ENCODE measurements at places on chromosomes 2 and 18. TPM values are rescaled to one million over a fixed set of nuclear protein-coding genes. Genes with fewer than 3 reads are reported as not detected.
A peak's percentile ranks its signal among the peaks of the same experiment; 100 is the strongest.

GRCh38 chr2:219521066-219521880, 7.0 kb downstream of the ASIC4 start:
- peak; percentile 67 for DNase-seq

DNA sequence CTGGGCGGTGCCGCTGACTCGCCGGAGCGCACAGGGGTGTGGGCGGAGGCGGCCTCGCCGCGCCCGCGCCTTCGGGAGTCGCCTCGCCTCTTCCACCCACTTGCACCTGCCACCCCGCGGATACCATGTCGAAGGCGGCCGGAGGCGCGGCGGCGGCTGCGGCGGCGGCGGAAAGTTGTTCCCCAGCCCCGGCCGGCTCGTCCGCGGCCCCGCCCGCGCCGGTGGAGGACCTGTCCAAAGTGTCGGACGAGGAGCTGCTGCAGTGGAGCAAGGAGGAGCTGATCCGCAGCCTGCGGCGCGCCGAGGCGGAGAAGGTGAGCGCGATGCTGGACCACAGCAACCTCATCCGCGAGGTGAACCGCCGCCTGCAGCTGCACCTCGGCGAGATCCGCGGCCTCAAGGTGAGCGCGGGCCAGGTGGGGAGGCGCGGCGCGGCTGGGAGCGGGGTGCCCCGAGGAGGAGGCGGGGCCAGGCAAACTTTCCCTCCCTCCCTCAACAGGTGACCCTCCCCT, 766 bp downstream of the CCDC85A start:
- DNase-seq: peak; percentile 47

- no peak for DNase-seq
Measured at GRCh38 chr18:60267391-60268058, 105.0 kb downstream of the MC4R start.

DNA sequence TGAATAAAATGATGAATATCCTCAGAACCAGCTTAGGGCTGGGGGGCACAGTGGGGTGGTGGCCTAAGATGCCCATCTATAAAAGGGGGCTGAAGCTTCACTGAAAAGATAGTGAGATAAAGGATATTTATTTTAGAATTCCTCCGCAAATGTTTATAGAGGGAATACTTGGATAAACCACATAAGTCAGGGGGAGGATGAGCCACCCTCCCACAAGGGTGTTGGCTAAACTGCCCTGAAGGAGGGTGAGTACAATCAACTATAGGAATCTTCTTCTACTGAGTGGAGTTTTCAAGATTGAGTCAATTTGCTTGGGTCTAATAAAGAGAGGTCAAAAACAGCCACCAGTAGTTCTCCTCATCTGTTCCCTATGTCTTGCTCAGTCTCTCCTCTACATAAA, 114.5 kb upstream of the TANK start:
- DNase-seq: no peak

- DNase-seq: peak; percentile 54
Measured at GRCh38 chr2:109736177-109736827, 57.8 kb upstream of the RGPD5 start.

DNA sequence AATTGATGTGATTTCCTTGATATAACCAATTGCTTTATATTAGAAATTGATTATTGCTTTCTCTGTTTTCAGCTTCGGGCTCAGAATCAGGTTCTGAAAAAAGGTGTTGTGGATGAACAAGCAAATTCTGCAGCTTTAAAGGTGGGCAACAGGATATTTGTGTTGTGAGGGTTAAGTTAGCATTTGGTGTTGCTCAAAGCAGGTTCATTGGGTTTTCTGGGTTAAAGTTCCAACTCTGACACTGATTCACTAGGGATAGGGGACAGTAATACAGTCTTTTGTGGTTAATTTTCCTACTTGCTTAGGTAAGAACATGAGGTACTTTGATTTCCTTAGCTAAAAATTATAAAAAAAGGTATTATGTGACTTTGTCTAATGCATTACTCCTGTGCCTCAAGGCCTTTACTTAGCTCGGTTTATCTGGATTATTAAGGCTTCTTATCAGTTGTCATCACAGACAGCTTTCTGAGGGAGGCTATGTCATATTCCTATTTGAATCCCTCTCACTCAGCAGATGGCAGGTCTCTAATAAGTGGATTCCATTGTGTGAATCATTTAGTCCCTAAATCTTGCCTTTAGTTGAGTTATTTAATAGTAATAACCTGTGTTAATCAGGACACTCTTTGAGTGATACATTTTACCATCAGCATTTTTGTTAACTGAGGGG, 78.9 kb upstream of the STON1 start:
- DNase-seq: no peak

- DNase-seq: no peak
Measured at GRCh38 chr2:24121066-24121465, 2.1 kb downstream of the PFN4 start.

The IL1R1 gene
- total RNA-seq: 1.0 TPM

The BOLL gene
- not detected for total RNA-seq

The SERPINB11 gene
- not detected for total RNA-seq

The GAD1 gene
- total RNA-seq: 129 TPM

DNA sequence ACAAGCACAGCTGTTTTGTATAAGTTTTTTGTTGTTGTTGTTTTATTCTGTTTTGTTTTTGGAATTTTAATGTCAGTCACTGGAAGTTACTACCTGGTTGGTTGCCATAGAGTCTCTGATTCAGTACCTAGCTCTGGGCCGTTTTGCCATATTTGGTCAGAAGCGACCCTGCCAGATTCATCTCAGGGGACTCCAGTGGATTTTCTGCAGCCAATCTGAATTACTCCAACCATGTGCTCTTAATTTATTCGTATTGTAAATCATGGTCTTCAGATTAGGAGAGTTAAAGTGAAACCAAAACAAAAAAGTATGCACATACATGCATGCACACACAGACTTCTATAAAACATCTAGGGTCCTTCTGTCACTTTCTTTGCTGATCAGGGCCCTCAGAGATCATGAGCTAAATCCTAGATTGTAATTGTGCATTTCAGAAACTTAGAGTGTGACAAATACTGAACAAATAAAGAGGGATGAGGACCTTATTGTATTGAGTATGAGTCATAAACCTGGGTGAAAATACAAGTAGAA, 317.4 kb upstream of the UBE2E3 start:
- DNase-seq: no peak

DNA sequence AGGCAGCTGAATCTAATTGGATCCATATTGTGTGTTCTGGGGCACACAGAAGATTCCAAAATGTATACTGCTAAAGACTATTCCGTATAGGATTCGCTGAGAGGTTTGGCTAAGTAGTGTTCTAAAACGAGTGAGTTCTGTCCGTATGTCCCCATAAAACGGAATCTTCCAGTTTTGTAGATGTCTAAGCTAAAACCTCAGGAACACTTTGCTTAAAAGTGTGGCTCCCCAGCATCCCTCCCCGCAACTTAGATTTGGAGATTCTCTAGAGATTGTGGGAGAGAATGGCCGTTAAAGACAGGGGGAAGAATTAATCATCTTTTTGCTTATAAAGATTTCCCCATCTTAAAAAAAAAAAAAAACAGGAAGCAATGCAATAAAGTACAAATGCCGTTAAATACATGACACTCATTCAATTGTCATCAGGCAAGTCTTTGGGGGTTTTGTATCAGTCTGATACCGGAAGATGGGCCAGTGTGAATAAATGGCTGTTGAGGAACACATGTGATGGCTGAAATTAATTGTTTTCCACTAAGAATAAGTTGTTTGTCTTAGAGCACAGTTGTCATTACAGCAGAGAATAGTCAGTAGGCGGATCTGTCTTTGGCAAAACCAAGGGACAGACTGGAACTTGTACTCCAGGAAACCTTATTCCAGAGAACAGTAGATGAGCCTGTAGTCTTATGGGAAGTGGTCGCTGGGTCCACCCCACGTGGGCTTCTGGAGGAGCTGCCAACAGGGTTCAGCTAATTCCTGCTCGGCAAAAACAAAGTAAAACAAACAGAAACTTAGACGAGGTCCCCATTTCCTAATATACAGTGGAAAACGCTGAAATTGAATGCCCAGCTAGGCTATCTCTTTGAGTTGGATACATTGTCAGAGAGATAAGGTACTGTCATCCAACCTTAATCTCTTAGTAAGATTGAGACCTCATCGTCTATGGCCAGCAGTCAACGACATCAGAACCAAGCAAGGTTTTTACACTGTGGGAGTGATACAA, 1.7 kb downstream of the EMILIN2 start:
- no peak for DNase-seq

The ACVR1 gene
- total RNA-seq: 29.9 TPM

The IL36RN gene
- total RNA-seq: not detected

DNA sequence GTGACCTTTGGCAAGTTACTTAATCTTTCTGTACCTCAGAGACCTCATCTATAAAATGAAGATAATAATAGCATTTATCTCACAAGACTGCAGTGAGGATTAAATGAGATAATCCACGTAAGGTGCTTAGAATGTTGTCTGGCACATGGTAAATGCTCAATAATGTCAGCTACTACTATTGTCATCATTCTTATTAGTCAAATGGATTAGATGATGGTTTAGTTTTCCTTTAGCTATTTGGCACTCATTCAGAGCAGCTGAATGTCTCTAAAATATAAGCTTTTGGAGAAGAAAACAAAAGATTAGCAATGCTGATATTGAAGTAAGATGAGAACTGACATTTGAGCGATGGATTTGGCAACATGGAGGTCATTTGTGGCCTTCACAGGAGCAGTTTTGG, 125.1 kb downstream of the AQP4 start:
- DNase-seq: no peak

The ZNF385B gene
- 0.49 TPM for total RNA-seq

GRCh38 chr18:9750606-9751304, 42.7 kb downstream of the RAB31 start:
- no peak for DNase-seq

DNA sequence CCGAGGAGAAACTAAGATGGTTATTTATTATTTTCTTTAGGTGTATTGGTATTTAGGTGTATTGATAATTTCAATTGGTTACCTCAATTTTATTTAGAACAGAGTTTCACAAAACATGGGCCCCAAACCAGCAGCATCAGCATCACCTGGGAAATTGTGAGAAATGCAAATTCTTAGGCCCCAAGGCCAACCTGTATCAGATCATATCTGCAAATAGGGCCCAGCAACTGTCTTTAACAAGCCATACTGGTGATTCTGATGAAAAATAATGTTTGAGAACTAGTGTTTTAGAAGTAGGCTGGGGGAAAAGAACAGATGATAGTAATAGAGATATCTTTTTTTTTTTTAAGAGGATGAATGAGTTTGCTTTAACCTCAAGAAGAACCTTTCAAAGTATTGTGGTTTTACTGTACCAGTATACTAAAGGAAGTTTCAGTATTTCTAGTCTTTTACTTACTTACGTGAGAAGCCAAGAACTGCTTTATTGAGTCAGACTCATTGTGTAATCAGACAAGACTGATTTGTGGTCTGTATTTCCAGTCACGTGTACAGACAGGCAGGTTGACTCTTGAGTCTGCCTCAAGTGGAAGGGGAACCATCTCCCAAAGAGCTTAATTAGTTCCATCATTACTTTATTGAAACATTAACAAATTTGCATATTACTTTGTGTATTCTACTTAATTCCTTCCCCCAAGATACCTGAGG, 60.4 kb upstream of the GAREM1 start:
- no peak for DNase-seq

The SLC30A3 gene
- total RNA-seq: not detected

The TMEM17 gene
- 1.7 TPM for total RNA-seq

GRCh38 chr2:97950329-97951154, 45.2 kb downstream of the TMEM131 start:
- no peak for DNase-seq

DNA sequence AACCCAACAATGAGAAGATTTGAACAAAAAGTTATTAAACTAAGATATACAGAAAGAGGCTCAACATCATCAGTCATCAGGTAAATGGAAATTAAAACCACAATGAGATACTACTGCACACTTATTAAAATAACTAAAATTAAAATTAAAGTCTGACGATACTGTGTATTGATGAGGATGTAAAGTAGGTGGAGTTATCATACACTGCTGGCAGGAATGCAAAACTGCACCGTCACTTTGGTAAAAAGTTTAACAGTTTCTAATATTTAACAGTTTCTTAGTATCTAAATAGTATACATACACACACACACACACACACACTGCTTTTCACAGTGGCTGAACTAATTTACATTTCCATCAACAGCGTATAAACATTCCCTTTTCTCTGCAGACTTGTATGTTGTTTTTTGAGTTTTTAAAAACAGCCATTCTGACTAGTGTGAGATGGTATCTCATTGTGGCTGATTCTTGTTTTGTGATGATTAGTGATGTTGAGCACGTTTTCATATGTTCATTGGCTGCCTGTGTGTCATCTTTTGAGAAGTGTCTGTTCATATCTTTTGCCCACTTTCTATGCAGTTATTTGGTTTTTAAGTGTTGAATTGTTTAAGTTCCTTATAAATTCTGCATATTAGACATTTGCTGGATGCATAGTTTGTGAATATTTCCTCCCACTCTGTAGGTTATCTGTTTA, 726.9 kb upstream of the CHAC2 start:
- DNase-seq: no peak

GRCh38 chr2:62437785-62438184, 68.2 kb downstream of the TMEM17 start:
- DNase-seq: no peak

- DNase-seq: no peak
Measured at GRCh38 chr2:32787207-32787606, 159.4 kb downstream of the TTC27 start.

The TPO gene
- total RNA-seq: 0.41 TPM

The IL1RL2 gene
- not detected for total RNA-seq

- DNase-seq: no peak
Measured at GRCh38 chr2:27369471-27370025, 590 bp downstream of the EIF2B4 start.

The IL1R2 gene
- not detected for total RNA-seq

DNA sequence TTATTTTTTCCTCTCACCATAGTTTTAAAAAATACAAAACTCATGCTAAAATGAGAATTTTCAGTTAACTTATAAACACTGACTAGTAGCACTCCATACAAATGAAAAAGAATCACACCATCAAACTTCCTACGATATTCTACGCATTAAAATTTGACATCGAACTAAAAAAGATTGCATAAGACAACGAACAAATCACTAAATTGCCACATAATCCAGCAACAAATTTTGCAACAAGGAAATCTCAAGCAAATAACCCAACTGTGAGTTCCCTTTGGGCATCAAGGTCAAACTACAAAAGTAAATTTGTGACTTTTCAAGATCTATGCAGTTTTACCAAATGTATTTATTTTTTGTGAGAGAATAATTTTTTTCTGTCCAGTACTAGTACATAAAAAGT, 1.5 kb downstream of the MAP3K2 start:
- no peak for DNase-seq

DNA sequence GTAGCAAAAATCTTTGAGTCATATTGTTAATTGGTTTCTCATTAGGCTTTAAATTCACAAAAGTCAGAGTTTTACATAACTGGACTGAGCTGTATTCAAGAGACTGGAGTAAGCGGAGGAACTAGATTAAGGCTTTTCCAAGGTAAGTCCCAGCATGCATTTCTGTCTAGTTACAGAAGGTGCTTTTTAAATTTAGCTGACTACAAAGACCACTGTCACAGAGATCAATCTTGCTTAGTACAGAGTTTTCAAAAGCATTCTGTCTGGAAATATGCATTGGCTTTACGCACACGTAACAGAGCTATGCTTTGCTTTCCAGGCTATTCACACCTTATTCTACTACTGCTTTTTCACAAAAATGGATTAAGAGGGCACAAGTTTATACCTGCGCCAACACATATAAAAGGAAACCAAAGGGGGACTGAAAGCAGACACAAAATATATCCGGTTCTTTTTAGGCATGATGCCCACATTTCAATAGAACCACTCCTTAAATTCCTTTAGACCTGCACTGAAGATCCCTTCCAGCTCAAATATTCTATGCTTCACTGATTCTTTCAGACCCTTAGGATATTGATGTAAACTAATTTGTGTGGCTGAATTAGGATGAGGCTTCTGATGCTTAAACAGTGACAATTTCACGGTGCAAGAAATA, 560.7 kb upstream of the CRIM1 start:
- DNase-seq: no peak

The RASGRP3 gene
- total RNA-seq: 487 TPM

All from endothelial cell (in vitro differentiated cells).